ENCODE measurements at places on chromosomes 1 and 21. TPM values are rescaled to one million over a fixed set of nuclear protein-coding genes. Genes with fewer than 3 reads are reported as not detected.

DNA sequence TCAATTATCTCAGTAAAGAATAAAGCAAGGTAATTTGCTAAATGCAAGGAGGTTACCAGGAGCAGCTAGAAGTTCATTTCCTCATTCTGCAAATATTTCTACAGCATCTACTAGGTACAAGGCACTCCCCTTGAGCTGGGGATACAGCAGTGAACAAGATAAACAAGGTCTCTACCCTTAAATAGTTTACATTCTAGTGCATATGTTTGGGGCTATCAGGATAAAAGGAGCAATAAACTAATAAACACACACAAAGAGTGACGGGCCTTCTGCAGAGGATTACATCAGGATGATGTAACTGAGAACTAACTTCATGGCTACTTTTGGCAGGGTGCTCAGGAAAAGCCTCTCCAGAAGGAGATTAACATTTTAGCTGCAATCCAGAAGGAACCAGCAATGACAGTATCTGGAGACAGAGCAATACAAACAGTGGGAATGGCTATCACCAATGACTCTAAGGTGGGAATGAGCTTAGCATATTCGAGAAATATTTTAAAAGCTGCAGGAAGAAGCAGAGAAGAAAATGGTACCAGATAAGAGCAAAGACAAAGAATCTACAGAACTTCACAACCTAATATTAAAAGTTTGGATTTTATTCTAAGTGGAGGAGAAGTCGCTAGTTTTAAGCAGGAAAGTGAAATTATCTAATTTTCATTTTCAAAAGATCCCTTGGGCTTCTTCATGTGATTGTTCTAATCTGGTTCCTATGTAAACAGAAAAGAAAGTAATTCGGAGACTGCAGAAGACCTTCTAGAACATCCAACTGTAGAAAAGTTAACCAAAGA, 25.8 kb downstream of the TP53BP2 start:
- DNase-seq = peak; percentile 71
- no peaks in the 10 kb centered on the region for H3K27me3 ChIP-seq
- H3K4me3 ChIP-seq = no peak overlapping the region

DNA sequence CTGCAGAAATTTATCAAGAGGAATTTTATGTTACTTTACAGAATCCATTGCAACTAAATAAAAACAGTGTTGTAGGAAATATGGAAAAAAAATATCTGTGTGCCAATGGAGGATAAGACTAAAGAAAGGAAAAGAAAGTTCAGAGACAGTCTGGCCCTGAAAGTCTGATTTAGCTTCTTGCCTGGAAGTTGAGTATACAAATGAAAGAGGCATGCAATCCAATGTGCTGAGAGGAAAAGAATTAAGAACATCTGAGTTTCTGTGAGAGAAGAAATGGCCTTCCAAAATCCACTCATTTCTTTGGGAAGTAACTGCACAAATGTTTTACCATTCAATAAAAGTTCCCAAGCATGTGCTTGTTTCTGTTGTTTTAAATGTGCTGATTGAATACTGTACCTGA, 65.1 kb downstream of the LHX9 start:
- no peaks in the 10 kb centered on the region for H3K4me1 ChIP-seq
- no peak overlapping the region for H3K4me3 ChIP-seq
- no peaks in the 10 kb centered on the region for H3K36me3 ChIP-seq
- DNase-seq = no peak
- no peak overlapping the region for H3K27ac ChIP-seq
- no peaks in the 10 kb centered on the region for H3K27me3 ChIP-seq

DNA sequence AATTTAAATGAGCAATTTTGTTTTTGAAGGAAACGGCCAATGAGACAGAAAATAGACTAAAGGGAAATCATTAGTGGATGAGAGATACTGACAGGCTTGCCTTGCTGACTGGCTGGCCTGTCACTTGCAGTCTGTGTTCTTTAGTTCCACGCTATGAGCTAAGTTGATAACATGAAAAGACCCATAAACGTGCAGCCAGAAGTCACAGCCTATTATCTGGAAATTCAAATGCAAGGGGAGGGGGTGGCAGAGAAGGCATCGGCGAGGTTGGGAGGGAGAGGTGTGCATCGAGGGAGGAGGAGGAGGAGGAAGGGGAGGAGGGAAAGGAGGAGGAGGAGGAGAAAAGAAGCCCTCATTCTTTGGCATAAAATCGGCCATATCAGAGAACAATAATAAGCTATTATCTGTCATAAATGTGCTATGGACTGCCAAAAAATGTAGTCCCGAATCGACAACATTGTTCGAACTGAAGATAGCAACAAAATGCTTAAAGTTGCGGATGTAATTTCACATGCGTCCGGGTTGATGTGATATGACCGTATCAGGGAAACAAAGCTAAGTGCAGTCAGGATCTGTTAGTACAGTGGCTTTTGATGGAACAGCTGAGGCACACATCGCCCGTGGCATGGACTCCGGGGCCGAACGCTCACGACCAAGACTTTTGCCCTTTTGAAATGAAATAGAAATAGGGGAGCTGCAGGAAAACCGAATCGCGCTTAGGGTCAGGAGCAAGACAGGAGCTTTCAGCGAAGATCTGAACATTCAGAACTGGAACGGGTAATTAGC, 11.6 kb upstream of the BARHL2 start:
- no peak for DNase-seq
- H3K27ac ChIP-seq = no peak overlapping the region
- H3K27me3 ChIP-seq = no peaks in the 10 kb centered on the region
- H3K36me3 ChIP-seq = no peaks in the 10 kb centered on the region
- no peak overlapping the region for H3K4me3 ChIP-seq

DNA sequence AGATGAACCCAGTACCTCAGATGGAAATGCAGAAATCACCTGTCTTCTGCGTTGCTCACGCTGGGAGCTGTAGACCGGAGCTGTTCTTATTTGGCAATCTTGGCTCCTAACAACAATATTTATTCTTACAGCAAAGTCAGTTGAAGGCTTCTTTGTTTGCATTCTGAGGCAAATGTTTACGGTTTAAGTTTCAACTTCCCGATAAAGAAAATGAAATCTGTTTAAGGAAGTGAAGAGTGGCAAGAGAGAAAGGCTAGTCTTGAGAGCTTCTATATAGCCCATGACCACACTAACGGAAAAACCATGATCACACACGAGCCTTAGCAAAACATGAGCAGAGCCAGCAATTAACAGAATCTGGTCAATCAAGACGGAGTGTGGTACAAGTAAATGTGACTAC, 122.6 kb upstream of the ZNHIT6 start:
- no peaks in the 10 kb centered on the region for H3K36me3 ChIP-seq
- H3K4me1 ChIP-seq = no peaks in the 10 kb centered on the region
- DNase-seq = no peak
- H3K27ac ChIP-seq = no peak overlapping the region
- H3K27me3 ChIP-seq = no peaks in the 10 kb centered on the region

FCER1G gene
- 1.5 TPM for total RNA-seq

VHLL gene
- not detected for total RNA-seq

DAB1 gene
- total RNA-seq = 0.39 TPM

AMPD1 gene
- total RNA-seq = not detected

ZMYND12 gene
- total RNA-seq = 0.36 TPM
